Stimulated activated CD4-positive, alpha-beta T cell treated with anti-CD3 and anti-CD28 coated beads, Interleukin-12 subunit alpha, Interleukin-12 subunit beta, amount 100 ng/mL, for 48 hours (primary cell): ENCODE measurements at places on chromosomes 3 and 15.
A peak's percentile ranks its signal among the peaks of the same experiment; 100 is the strongest.

DNA sequence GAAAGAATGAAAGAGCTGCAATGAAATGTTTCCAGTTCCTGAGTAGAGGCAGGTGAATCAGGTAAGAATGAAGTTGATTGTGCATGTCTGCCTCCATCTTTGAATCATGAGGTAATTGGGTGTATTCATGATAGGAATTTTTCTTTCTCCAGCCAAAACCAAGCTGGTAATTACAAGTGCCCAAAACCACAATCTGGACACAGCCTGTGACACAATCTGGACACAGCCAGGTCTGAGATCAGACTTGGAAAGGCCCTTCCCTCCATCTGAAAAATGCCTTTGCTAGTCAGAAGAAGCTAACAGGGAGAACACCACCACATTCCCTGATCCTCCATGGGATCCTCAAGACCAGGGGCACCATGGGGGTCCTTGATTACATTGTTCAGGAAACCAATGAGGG is 338.5 kb upstream of the THBS1 start:
- DNase-seq: no peak

DNA sequence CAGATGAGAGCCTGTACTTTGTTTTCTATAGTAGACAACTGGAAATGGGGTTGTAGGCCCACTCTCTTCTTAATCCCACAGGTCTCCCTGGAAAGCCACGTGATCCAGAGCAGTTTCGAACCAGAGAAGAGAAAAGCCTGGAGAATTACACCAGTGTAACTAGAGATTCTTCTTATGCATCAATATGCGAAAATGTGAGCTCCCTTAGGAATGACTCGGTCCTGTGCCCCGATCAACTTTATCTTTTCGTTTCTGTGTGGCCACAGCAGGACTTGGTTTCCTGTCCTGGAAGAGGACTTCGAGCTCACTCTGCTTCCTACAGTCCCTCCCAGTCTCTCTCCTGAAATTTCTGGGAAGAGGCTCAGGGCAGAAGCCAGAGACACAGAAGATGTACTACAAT is 73.8 kb upstream of the TPM1 start:
- no peak for DNase-seq

DNA sequence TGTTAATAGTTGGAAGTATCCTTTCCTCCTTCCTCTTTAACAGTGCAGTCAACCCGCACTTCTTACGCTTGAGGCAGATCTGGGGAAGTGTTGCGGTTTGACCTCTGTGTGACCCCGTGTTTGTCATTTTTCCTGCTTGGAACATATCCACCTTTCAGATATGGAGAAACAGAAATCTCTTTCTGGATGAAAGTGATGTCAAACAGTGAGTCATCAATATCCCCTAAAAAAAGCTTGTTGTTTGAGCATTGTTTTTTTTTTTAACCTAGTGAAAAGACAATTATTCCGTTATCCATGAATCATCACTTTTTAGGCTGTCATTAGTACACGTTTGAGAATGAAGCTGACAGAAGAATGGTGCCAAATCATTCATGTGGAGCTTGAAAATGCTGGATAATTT is 293.7 kb downstream of the ARPP21 start:
- no peak for DNase-seq

DNA sequence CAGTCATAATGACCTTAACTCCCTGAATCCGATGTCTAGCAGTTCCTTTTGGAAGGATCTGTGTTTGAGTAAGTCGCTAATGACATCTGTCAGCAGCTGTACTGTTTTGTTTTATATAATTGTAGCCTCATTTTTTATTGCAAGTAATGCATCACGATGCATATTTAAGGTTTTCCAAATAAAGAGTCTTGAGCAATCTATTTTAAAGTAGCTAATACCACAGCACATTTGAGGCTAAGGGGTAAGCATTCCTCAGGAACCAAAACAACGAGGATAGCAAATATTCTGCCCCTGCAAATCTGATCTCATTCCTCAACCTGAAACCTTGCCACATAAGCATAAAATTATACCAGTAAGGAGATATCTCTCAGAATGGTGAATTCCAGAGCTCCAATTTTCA is 98.7 kb downstream of the TBC1D5 start:
- no peak for DNase-seq

DNA sequence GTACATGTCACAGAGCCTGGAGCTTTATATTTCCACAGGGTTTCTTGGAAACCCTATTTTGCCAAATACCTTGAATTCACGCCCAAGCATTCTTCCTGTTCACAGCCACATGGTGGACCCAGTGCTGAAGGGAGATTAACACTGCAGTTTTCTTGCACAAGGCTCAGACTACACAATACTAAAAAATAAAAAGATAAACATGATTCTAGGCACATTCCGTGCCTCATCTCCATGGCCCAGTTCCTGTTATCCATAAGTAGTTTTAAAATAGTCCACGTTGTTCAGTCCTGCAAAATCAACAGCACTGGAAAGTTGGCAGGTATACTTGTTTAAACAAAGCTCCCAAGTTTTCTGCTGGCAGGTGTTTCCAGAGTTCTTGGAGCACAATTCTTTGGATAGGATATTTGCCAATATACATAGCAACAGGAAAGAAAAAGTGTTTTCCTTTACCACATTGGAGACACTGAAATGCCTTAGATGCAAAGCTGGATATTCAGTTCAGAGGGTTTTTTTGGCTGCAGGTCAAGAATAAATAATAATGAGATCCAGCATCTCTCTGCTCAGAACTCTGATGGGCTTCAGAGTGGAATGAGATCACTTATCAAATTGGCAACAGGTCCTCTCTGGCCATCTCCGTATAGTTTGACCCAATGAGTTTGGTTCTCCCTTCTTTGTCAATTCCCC is 88.1 kb upstream of the TGFBR2 start:
- DNase-seq: no peak

GRCh38 chr3:150360966-150361365 is 47.1 kb upstream of the TSC22D2 start:
- DNase-seq: no peak

- peak; percentile 44 for DNase-seq
Measured at GRCh38 chr15:52559575-52559974, 9.3 kb downstream of the ARPP19 start.

DNA sequence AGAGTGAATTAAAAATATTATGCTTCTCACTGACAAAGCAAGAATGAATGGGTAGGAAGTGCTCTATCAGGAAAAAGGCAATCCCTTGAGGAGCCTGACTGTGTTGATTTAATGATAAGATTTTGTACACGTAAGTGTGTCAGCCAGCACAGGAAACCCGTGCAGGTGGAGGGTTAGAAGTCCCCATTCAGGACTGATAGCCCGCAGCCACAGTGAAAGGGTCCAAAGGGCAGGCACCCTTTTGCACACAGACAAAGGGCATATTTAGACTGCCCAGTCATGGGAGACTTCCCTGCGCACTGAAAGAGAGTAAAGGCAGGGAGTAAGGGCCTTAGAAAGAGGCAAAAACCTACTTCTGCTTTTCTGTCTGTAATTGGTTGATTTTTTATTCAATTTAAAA is 26.4 kb upstream of the SKIL start:
- DNase-seq: no peak

- DNase-seq: no peak
Measured at GRCh38 chr15:71506946-71507345, 303.4 kb upstream of the NR2E3 start.

GRCh38 chr15:60695713-60696522 is 217.0 kb upstream of the ICE2 start:
- peak; percentile 81 for DNase-seq

GRCh38 chr3:154356009-154356408 is 31.7 kb upstream of the DHX36 start:
- no peak for DNase-seq

- DNase-seq: no peak
Measured at GRCh38 chr3:187000711-187001151, 70.4 kb downstream of the ST6GAL1 start.

GRCh38 chr3:126777366-126777765 is 73.3 kb downstream of the CHCHD6 start:
- DNase-seq: no peak

GRCh38 chr3:13159890-13160289 is 86.7 kb upstream of the IQSEC1 start:
- DNase-seq: no peak

- no peak for DNase-seq
Measured at GRCh38 chr3:101195951-101196713, 124.2 kb downstream of the IMPG2 start.

- no peak for DNase-seq
Measured at GRCh38 chr3:147408188-147409100, 721 bp upstream of the ZIC1 start.

GRCh38 chr3:60935709-60936108 is 315.5 kb downstream of the FHIT start:
- DNase-seq: no peak

- DNase-seq: no peak
Measured at GRCh38 chr3:98564282-98565005, 29.0 kb downstream of the CPOX start.

- no peak for DNase-seq
Measured at GRCh38 chr3:46278816-46279672, 36.8 kb downstream of the CCR3 start.

GRCh38 chr3:122497425-122497824 is 17.3 kb downstream of the KPNA1 start:
- no peak for DNase-seq

DNA sequence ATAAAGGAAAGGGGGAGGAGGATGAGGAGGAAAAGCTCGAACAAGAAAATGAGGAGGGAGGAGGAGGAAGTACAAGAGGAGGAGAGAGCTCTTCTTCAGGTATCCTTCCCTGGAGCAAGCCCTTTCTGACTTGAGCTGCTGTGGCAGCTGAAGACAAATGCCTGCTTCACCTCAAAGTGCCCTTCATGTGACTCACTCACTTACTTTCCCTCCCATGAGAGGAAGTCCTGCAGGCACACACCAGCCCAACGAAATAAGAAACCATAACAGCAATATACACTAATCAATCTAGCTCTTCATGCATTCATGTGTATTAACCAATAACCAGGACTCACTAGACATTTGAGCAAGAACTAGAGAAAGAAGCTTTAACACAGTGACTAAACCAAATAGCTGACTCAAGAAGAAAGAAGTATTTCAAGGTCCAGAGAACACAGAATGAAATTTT is 251.9 kb downstream of the IGSF11 start:
- no peak for DNase-seq

- no peak for DNase-seq
Measured at GRCh38 chr15:41031232-41032078, 78.2 kb downstream of the CHAC1 start.

GRCh38 chr15:52021128-52021671 is 2.2 kb downstream of the MAPK6 start:
- peak; percentile 49 for DNase-seq
